NCI-H510A treated with DMSO at 0.1 percent for 48 hours (cell line): ENCODE measurements at places on chromosomes 2 and 18.

- DNase-seq = peak; percentile 62
Measured at GRCh38 chr2:120441744-120442471, 96.0 kb downstream of the INHBB start.

- DNase-seq = no peak
Measured at GRCh38 chr2:133653056-133653455, 84.8 kb upstream of the NCKAP5 start.

GRCh38 chr18:75728621-75729020 is 301.1 kb upstream of the SMIM21 start:
- DNase-seq = no peak

DNA sequence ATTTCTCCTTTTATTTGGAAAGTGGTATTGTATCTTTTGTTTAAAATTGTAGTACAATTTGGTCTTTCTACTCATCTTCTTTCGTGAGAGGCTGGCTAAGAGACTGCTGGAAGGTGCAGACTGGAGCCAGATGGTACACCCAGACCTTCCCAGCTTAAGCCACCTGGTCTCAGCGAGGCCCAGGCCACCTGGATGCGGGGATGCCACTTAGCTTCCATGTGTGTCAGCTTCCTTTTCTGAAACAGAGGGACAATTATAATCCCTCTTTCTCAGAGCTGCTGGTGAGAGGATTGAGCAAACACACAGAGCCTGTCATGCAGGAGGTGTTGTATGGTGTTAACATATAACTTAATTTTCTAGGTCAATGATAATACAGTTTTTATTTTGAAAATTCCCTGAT is 17.4 kb downstream of the FARP2 start:
- peak; percentile 73 for DNase-seq

DNA sequence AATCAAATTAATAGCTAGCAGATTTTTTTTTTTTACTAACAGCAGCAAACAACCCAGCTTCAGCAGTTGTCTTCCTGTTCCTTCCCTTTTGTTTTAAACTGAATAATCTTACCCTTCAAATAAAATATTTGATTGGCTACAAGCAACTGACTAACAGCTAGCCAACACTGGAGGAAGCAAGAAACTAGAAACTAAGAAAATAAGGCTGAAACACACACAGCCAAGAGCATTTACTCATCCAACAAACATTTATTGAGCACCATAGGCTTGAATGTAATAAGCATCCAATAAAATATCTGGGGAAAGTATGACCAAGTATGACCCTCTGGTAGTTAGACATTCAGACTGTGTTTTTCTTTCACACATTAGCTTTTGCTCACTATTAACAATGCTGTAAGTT is 189.2 kb downstream of the CD226 start:
- DNase-seq = no peak

GRCh38 chr18:33128581-33128980 is 311.9 kb downstream of the CCDC178 start:
- no peak for DNase-seq

GRCh38 chr18:11671156-11671555 is 17.9 kb upstream of the GNAL start:
- DNase-seq = no peak

GRCh38 chr2:237806334-237806733 is 7.8 kb downstream of the RBM44 start:
- DNase-seq = no peak

DNA sequence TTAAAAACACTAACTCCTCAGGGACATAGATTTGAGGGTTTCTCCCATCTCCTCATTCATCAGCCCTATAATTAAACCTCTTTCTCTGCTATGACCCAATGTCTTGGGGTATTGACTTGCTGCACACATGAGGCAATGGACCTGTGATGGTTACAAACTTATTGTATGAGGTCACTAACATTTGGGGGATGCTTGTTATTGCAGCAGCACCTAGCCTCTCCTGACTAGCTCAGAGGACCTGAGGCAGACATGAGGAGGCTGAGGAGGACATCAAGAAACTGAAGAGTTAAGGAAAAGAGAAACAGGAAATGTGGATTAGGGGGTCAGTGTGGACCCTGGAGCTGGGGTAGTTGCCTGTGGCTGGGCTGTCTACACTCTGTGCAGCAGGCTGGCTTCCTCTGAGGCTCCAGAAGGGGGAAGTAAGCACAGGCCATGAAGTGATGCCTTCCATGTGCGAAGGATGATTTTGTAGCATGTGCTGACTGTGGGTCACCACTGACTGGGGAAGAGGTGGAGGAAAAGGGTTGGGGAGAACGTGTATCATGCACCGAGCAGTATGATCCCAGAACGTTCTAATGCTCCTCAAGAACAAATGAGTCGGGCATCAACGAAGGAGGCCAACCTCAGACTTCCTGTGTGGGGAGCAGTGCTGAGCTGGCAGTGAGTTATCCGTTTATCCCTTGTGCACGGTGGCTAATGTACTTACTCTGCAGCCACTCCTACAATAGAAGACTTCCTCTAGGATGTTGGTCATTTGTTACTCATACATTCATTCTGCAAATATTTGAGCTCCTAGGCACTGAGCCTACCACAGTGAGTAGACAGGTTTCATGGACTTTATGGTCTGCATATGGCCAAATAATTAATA is 42.1 kb upstream of the RFX8 start:
- DNase-seq = no peak

DNA sequence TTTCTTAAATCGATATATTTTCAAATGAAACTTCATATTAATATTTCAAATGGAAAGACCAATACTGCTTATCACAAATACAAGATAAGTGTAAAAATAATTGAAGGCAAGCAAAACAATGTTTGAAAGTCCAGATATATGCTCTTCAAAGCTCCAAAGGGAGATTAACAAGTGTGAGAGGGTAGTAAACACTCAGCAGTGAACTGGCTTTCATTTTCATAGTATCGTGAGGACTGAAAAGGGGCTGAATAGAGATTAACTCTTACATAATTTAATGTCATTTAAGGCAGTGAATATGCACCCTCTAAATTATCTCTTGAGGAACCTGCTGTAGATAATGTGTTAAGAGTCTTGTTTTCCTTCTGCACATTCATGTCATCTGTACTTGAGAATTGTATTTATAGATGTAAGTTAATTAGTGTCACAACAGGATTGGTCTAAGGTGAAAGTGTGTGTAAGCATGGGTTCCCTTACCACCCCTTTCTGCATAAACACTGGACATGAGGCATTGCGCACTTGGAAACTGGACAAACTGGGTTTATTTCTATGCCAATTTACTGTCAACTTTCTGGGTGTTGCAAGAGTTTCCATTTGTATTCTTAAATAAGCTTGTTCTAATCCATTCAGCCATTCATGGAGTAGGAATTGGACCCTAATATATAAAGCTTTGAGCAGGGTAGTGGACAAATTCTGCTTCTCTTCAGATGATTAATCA is 76.7 kb upstream of the SESTD1 start:
- DNase-seq = peak; percentile 79

DNA sequence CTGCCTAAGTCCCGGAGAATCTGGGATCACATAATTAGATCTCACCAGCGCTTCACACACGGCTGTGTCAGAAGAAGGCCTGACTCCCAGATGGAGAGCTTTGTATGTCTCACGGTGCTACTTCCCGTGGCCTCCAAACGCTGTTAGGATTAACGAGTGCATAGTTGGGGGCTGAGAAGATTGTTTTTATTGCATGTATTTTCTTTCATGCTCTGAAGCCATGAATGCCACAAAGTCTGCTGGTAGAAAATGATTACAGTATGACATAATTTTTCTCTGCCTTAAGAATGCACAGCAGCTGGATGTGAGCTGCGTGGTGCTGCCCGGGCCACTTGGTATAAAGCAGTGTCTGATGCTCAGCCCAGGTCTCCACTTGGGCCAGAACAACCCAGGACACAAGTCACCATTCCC is 166.5 kb downstream of the SEPTIN10 start:
- no peak for DNase-seq

GRCh38 chr2:43458014-43458628 is 137.7 kb downstream of the THADA start:
- DNase-seq = no peak

GRCh38 chr2:88091943-88092342 is 24.3 kb downstream of the SMYD1 start:
- no peak for DNase-seq

GRCh38 chr2:111121028-111121827 is 514 bp downstream of the BCL2L11 start:
- peak; percentile 43 for DNase-seq

DNA sequence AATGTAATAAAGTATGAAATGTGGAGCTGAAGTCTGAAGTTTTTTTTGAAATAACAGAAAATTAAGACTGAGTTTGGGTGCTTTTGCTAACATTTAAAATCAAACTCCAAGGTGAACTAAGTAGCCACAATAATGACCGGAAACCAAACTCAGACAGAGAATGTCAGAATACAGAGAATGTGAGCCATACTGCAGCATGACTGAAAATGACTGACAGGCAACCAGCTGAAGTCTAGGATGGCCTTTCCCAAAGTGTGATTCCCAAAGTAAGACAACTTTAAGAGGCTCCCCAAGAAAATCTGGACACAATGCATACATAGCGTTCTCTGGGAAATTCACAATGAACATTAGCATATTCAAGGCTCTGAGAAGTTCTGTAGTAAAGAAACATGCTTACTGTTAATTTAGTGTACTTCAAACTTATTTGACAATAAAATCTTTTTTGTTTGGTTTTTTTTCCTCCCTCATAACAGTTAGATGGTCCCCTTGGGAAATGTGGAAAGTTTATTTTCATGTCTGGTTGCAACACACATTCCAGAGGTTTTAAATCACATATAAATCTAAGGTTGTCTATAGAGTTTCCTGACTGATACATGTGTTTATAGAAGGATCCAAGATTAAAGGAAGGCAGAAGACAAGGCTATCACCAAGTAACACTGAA is 28.6 kb downstream of the PLA2R1 start:
- DNase-seq = no peak

- DNase-seq = no peak
Measured at GRCh38 chr18:14767474-14767873, 19.5 kb downstream of the ANKRD30B start.

DNA sequence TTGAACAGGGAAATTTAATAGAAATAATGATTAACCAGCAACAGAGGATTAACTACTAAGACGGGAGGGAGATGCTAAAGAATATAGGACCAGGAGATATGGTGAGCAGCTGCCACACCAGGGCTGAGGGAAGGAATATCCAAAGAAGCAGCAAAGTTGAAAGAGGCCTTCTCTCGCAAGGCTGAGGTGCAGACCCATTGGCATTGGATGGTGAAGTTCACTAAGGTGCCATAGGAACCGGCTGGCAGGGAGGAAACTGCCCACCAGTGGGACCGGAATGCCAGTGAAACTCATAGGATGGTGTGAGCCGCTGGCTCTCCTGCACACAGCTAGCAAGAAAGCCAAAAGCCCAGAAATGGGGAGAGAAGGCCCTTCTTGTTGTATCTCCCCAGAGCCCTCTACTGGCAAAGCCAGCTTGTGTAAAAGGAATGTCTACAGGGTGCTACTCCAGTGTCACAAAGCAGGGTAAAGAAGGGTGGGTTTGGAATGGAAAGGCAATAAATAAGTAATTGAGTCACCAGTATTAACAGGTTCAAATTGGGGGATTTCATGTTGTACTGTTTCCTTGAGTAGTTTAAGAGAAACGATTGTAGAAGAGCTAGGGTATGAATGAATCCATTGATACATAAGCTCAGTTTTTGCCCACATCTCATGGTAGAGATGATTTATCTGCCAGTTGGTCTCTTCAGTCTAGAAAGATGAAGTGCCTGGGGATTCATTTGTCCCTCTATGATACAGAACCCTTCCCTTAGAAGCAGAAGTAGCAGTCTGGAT is 36.0 kb downstream of the FARP2 start:
- DNase-seq = peak; percentile 35

DNA sequence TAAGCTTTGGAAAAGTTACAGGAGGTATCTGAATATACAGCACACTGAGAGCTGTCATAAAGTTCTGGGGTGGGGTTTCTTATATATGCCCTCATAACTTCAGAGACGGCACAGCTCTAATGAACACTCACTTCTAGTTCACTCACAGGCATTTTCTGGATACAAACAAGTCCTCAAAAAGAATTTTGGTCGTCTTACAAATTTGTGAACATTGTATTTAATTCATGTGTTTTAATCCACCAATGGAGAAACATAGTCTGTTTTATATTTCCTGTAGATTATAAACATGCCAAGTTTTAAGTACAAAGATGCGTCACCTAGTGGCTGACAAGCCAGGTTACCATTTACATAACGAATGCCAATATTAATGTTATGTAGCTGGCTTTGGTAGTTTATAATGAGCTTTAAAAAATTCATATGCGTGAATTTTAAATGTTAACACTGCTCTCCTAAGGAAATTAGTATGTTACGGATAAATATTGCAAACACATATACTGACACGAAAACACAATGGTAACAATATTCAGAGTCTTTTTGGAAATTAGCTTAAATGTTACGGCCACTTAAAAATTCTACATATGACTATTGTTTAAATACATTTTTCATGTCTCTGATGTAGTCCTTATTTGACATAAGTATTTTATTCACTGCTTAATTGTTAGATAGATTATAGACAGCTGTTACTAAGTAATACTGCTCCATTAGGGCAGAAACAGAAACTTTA is 2.5 kb downstream of the COL3A1 start:
- DNase-seq = no peak

DNA sequence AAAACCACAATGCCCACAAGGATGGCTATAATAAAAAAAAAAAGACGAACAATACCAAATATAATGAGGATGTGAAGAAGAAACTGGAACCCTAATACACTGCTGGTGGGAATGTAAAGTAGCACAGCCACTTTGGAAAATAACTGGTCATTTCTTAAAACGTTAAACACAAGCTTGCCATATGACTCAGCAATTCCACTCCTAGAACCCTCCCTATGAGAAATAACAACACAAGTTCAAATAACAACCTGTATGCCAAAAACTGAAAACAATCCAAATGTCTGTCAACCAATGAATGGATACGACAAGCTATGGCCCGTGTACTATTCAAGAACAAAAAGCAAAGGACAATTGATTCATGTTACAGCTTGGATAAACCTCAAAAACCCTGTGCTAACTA is 7.0 kb upstream of the ALPK2 start:
- no peak for DNase-seq

DNA sequence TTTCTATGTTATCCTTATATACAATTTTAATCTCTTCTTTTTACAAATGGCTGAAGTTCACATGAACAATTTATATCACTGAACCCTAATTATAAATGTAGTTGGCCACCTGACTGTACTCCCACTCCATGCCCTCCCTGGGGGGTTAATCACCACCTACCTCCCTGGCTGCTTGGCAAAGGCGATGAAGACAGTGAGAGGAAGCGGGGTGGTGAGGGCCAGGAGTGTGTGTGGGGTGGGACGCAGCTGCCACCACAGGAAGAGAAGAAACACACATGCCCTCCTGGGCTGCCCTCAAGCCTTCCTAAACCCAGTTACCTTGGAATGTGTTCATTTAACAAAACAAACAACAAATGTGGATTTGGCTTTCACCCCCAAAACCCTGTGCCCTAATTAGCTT is 87.0 kb upstream of the REV1 start:
- no peak for DNase-seq

- no peak for DNase-seq
Measured at GRCh38 chr2:110860630-110861029, 128.3 kb downstream of the ACOXL start.

- peak; percentile 33 for DNase-seq
Measured at GRCh38 chr2:70124983-70125480, 37.8 kb downstream of the PCBP1 start.

- DNase-seq = no peak
Measured at GRCh38 chr2:233409286-233409991, 55.1 kb downstream of the DGKD start.
